ENCODE measurements at places on chromosomes 12 and 14.

DNA sequence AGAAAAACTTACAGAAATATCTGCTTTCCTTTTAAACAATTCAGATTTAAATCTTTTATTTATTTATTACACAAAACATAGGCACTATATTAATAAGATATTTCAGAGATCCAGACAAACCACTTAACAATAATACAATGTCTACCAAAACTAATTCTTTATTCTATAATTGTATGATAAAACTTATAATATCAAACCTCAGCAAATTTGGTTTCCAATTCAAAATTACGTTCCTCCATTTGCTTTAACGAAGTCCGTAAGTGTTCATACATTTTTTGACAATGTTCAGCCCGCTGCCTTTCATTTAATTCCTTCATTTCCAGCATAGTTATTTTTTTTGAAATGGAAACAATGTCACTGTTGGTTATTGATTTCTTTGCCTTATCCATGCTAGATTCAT, 48.3 kb downstream of the CEP290 start:
- no peak for DNase-seq

DNA sequence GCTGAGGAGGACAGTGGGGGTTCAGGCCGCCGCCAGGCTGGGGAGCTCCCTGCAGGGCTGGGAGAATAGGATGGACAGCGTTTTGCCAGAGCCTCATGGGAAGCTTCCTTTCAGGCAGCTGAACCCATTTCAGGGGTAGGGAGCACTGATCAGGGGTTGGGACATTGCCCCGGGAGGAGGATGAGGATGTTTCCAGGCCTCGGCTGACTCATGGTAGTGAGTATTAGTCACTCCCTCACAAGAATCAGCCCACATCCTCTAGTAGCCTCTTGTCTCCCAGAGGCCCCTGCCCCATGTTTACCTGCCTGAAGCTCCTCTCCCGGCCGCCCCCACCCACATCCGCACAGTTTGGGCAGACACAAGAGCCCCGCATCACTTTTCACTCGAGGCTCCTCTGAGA, 89.8 kb downstream of the ZFP36L1 start:
- no peak for DNase-seq

- DNase-seq = no peak
Measured at GRCh38 chr12:89889062-89889461, 180.4 kb upstream of the ATP2B1 start.

DNA sequence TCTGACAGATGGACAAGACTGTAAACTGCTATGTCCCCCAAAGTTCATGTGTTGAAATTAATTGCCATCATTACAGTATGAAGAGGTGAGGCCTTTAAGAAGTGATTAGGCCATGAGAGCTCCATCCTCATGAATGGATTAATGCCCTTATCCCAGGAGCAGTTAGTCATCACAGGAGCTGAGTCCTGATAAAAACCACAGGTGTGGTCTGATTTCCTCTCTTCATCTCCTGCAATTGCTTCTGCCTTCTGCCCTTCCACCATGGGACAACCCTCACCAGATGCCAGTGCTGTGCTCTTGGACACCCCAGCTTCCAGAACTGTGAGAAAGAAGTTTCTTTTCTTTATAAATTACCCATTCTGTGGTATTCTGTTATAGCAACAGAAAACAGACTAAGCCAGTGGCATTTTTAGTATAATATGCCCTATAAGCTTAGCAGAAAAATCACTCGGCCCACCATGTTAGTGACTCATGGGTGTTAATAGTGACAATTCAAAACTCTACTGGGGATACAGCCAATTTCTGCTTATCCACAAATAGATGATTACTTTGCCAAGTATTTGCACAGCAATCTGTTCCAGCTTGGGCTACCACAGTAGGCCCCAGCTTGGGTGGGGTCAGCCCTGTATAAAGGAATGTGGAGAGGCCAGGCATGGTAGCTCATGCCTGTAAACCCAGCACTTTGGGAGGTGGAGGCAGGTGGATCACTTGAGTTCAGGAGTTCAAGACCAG, 129.0 kb upstream of the BCL2L14 start:
- DNase-seq = no peak

GRCh38 chr14:103593577-103593976, 30.8 kb downstream of the COA8 start:
- no peak for DNase-seq
